RCC 7860 (cell line): ENCODE measurements at places on chromosomes 5 and 9.

GRCh38 chr5:125560476-125561225, 814.2 kb upstream of the ZNF608 start:
- no peak for DNase-seq

- DNase-seq: no peak
Measured at GRCh38 chr9:115025721-115026120, 92.2 kb downstream of the TNC start.

- DNase-seq: no peak
Measured at GRCh38 chr5:6788956-6789649, 75.9 kb downstream of the TENT4A start.

GRCh38 chr5:56674441-56674840, 140.9 kb upstream of the MAP3K1 start:
- DNase-seq: no peak
